ENCODE measurements at places on chromosomes 13 and 19. TPM values are rescaled to one million over a fixed set of nuclear protein-coding genes. Genes with fewer than 3 reads are reported as not detected.

Gene ZNF441
- total RNA-seq: 2.1 TPM

DNA sequence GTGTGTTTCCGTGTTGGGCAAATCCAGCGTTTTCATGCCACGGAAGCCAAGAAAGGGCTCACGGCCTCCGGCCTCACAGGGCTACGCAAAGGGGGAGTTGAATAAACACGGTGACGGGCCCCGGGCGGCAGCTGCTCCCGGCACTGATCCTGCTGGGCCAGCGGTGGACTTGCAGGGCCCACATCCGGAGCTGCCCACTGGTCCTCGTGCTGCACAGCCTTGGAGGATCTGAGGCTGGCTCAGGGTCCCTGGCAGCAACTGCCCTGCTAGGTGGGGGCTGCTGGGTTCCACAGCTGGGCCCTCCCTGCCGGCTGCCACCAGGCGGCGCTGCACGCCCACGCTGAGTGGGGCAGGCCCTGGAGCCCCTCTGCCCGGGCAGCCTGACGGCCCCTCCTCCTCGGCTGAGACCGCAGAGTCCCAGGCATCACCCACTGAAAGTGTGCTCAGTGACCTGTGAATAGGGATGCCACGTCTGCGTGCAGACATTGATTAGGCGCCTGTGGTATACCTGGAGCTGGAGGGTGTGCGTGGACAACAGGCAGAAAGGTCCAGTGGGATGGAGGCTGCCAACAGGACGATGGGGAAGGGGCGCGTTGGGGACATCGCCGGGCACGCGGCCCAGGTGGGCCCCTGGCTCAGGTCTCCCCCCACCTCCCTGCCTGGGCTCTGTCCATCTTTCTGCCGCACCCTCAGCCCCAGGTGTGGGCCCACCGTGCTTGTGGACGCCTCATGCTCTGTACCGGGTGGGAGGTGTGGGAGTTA is 5.3 kb upstream of the HCN2 start:
- DNase-seq: no peak

DNA sequence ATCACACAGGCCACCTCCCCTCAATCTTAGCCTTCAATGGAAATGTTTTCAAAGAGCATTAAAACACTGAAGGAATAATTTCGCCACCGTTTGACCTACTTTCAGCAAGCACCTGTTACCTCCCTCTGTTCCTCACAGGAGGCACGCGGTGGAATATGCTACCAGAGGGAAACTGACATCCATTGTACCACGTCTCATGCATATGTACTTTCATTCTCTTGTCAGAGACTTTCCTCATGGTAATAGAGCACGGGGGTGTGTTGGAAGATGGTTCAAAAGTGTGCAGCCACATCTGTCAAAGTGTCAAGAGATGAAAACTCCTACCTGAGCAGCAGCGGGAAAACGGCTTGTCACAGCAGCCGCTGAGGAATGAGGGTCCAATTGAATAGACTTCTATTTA is 143.4 kb downstream of the NALCN start:
- no peak for DNase-seq

DNA sequence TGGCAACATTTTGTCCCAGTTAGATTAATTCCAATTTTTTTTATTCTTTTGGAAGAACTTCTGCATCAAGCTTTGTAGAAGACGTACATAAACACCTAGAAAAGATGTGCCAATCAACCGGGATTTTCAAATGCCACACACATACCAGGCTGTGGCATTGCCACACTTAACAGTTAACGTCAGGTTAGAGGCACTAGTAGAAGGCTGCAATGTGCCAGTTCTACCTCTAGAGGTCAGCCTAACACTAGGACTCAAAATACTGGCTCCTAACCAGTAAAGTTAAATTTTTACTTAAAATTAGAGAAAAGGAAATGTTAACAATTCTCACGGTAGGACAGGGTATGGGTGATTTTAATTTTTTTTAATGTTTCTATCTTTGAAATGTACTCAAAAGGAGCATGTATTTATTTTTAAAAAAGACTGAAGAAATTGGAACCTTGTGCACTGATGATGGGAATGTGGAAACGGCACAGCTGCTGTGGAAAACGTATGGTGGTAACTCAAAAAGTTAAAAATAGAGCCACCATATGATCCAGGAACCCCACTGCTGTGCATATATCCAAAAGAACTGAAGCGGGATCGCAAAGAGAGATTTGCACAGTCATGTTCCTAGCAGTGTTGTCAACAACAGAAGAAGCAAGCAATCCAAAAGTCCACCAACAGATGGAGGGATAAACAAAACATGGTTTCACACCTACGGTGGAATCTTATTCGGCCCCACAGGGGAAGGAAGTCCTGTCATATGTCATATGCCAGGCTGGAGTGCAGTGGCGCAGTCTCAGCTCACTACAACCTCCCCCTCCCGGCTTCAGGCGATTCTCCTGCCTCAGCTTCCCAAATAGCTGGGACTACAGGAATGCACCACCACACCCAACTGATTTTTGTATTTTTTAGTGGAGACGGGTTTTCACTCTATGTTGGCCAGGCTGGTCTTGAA is 30.3 kb downstream of the CRYL1 start:
- DNase-seq: peak; percentile 40

GRCh38 chr19:13492128-13492527 is 14.2 kb downstream of the CACNA1A start:
- DNase-seq: no peak

GRCh38 chr19:6573350-6573749 is 17.6 kb downstream of the CD70 start:
- no peak for DNase-seq

Gene MEIOSIN
- total RNA-seq: 0.35 TPM

DNA sequence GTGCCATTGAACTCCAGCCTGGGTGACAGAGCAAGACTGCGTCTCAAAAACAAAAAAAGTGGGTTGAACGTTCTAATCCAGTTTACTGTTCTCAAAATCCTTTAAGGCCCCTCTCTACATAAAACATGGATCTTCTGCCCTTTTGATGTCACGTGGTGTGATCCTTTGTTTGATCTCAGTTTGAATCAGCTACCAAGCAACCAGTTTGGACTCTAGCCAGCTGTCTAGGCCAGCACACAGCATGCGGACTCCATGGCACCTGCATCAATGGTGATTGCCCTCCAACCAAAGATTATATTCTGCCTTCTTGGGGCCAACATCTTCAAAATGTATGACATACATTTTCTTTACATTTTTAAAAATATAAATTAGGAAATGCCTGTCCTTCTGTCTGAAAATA is 365.4 kb downstream of the NDFIP2 start:
- no peak for DNase-seq

GRCh38 chr19:56759531-56759930 is 81.0 kb downstream of the PEG3 start:
- no peak for DNase-seq

Gene ITGBL1
- total RNA-seq: not detected

GRCh38 chr13:51730927-51731326 is 73.0 kb downstream of the DHRS12 start:
- DNase-seq: no peak

Data from Caki2 (cell line).